ENCODE measurements at places on chromosomes 1 and 21.

GRCh38 chr1:216457356-216457755 lies 34.1 kb upstream of the USH2A start:
- no peak for DNase-seq

DNA sequence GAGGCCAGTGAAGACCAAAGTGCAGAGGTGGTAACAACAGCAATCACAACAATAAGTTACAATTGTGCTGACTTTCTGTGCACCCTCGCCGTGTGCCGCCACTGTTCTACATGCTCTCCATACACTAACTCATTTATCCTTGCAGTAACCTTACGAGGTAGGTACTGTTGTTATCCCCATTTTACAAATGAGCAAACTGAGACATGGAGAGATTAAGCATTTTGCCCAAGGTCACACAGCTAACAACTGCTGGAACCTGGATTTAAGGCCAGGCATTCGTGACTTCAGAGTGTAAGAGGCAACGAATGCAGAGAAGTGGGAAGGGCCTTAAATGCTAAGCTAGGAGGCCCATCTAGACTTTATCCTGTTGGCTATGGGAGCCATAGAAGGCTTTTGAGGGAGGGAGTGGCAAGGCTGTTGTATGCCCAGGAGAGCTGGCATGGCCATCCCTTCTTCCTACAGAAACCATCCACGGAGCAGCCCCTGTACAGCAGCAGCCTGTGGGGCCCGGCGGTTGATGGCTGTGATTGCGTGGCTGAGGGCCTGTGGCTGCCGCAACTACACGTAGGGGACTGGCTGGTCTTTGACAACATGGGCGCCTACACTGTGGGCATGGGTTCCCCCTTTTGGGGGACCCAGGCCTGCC lies 36.6 kb downstream of the AZIN2 start:
- DNase-seq, result no peak

DNA sequence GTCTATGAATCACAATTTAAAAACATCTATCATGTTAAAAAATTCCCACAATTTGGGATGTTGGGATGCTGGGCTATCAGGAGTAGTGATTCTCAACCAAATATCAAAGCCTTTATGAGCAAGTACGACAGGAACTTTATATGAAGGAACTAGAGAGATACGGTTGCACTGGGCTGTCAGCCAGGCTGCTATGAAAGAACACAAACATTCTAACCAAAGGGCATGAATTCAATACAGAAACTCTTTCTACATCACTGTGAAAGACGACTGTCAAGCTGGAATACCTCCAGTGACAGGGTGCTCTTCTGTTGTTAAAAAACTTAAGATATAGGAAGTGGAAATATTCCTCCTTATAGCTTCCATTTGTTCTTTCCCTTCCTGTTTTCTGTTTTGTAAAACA lies 9.8 kb downstream of the CACNA1E start:
- no peak for DNase-seq

GRCh38 chr1:229757226-229757625 lies 131.2 kb downstream of the URB2 start:
- no peak for DNase-seq

DNA sequence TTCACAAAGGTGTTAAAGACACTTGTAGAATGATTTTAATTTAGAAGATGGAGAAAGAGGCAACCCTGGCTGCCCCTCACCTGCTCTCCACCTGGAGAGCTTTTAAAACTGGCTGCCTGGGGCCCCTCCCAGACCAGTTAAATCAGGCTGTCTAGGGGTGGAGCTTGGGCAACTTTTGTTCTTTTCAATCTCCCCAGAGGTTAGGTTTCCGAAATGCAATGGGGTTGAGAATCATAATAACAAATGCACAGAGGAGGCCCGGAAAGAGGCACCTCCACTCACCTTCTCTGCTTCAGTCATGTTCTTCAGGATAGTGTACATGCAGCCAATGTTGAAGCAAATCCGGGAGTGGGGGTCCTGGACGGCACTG lies 400 bp downstream of the NCF2 start:
- peak; percentile 28 for DNase-seq

GRCh38 chr1:213201380-213202155 lies 150.5 kb downstream of the RPS6KC1 start:
- no peak for DNase-seq

Measured in memory B cell (primary cell).